ENCODE measurements at places on chromosomes 2 and 18.
A peak's percentile ranks its signal among the peaks of the same experiment; 100 is the strongest.

- DNase-seq: peak; percentile 69
Measured at GRCh38 chr2:166117491-166117890, 10.3 kb downstream of the SCN1A start.

DNA sequence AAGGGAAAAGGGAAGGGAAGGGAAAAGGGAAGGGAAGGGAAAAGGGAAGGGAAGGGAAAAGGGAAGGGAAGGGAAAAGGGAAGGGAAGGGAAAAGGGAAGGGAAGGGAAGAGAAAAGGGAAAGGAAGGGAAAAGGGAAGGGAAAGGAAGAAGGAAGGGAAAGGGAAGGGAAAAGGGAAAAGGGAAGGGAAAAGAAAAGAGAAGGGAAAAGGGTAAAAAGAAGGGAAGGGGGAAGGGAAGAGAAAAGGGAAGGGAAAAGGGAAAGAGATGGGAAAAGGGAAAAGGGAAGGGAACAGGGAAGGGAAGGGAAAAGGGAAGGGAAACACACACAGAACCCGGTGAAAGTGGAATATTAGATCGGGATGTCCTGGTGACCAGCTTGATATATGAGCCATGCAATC lies 40.8 kb downstream of the EIPR1 start:
- no peak for DNase-seq

- no peak for DNase-seq
Measured at GRCh38 chr2:36266536-36267121, 88.9 kb upstream of the CRIM1 start.

GRCh38 chr2:238973038-238973739 lies 125.3 kb downstream of the TWIST2 start:
- peak; percentile 69 for DNase-seq

DNA sequence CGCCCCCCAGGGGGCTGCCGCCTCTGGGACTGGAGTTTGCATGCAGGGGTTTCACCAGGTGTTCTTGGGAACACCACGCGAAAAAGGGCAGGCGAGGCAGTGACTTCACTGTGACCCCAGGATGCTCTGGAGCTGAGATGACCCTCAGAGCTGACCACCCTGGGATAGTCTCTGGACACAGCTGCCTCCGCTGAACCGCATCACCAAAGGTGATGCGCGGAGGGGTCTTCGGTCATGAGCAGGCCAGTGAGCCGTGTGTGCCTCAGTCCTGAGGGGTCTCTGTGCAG lies 17.5 kb downstream of the GPR35 start:
- DNase-seq: no peak

DNA sequence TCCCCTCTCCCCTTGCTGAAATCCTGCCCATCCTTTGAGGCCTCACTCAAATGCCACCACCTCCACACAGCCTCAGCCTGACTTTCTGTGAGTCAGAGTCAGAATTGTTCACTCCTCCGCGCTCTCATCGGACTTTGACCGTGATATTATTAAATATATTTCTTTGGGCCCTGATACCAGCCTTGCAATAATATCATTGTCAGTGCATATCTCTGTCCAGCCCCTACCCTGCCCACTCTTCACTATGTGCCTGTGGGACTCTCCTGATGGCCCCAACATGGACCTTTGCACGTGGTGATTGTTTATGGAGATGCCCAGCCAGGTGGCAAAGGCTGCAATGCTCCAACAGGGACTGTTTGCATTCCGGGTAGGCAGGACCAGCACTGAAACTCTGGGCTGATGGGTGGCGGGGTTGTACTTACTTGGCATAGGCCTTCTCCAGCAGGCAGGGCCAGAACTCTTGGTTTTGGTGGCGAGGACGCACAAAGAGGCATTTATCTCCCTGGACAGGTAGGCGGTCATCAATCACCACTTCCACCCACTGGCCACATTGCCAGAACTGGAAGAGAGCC lies 37.3 kb downstream of the CAPN13 start:
- no peak for DNase-seq

GRCh38 chr2:145260081-145260480 lies 740.2 kb upstream of the ZEB2 start:
- no peak for DNase-seq

- no peak for DNase-seq
Measured at GRCh38 chr2:16055848-16056580, 115.7 kb downstream of the MYCN start.

- DNase-seq: no peak
Measured at GRCh38 chr18:46538376-46538775, 118.6 kb downstream of the LOXHD1 start.

DNA sequence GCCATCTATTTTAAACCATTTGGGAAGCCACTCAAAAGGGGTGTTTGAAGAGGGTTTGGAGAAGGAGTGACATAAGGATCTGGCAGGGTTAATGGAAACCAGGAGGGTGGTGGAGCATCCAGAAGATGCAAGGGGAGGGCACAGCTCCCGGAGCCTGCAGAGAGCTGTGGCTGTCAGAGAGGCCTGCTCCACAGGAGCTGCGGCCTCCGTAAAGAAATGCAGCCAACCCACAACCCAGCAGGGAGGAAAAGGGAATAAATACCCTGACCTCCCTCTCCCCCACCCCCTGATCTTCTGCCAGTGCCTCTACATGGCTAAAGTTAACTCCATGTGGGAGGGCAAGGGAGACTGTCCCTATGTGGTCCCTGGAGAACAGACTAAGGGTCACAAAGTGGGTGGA lies 567.1 kb upstream of the POU3F3 start:
- no peak for DNase-seq

DNA sequence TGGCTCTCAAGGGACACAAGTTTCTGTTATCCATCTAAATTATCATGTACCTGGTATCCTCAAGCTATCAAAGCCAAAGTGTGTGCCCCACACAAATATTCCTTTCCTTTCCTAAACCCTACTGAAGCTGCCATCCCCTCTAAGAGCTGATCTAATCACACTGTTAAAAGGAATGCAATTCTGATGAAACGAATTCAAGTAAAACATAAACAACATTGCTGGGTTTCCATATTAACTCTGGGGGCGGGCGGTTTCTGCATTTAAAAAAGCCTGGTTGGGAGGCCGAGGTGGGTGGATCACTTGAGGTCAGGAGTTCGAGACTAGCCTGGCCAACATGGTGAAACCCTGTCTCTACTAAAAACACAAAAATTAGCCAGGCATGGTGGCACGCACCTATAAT lies 41.9 kb upstream of the PCBP1 start:
- DNase-seq: no peak

DNA sequence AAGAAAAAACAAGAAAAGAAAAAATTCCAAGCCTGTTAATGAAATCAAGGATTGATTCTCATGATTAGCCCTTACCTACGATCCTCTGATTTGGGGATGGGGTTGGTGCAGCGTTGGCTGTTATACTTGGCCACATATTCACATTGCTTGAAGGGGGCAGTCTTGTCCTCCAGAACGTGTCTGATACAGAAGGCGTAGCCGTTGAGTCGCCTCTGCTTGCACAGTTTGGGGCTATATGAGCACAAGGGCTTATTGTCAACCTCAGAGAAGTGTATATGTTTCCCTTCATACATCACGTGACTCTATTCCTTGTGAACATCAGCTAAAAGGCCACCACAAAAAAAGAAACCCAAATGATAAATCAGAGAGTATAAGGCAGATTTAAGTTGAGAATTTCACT lies 23.2 kb downstream of the INO80D start:
- no peak for DNase-seq

GRCh38 chr2:63425079-63425416 lies 163.2 kb downstream of the WDPCP start:
- DNase-seq: no peak

All from fibroblast of mammary gland (primary cell).